Activated CD4-positive, alpha-beta T cell treated with anti-CD3 and anti-CD28 coated beads, Interleukin-2, amount 50 U/mL, for 4 hours (primary cell): ENCODE measurements at places on chromosomes 11 and 22.

GRCh38 chr11:3642071-3642951 lies 519 bp upstream of the ART5 start:
- DNase-seq = peak; percentile 76

GRCh38 chr11:92558323-92558722 lies 333.7 kb downstream of the FAT3 start:
- DNase-seq = no peak

DNA sequence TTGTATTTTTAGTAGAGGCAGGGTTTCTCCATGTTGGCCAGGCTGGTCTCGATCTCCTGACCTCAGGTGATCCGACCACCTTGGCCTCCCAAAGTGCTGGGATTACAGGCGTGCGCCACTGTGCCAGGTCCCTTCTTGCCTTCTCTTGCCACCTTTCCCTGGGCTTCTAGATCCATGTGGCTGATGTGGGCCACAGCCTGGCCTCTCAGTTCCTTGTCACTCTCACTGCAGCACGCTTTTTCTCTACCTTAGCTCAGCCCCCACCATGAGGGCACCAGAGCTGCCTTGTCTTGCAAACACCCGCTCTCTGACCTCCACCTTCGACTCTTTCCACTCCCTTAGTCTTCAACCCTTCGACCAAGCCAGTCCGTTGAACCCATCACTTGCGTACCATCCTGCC lies 7.5 kb downstream of the CAPN1 start:
- no peak for DNase-seq

GRCh38 chr11:83671289-83671688 lies 385.1 kb upstream of the CCDC90B start:
- no peak for DNase-seq

GRCh38 chr11:44899959-44900358 lies 50.7 kb downstream of the TP53I11 start:
- peak; percentile 8 for DNase-seq

DNA sequence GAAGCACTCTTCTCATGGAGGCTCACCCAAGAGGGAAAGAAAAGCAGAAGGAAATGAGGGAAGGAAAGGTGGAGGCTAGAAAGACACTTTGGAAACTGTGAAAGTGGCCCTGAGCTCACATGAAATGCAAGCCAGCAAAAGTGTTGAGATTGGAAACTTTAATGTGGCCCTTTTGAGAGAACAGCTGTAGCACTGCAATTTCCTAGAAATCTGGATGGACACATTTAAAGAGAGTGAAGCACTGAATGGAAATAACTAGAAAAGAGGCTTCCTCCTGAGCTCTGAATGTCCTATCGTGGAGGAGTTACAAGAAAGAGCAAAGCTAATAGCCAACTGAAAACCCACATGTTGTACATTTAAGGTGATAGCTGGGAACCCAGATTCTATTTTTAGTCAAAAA lies 56.0 kb downstream of the LIF start:
- DNase-seq = no peak

DNA sequence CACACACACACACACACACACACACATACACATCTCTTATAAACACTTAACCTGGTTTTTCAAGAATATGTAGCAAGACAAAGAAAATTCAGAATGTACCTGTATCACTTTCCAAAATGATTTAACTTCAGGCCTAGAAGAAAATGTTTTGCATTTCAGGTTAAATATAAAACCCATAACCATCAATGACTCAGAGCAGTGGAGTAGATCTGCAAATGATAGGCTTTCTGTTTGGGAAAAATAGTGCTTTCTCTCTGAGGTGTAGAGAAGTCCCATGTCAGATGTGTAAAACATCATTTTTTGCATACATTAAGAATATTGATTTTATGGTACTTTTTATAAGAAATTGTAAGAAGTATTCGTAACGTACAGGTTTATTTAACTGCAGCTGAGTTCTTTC lies 116.9 kb downstream of the STK33 start:
- no peak for DNase-seq

- DNase-seq = no peak
Measured at GRCh38 chr11:133844217-133844616, 1.1 kb downstream of the SPATA19 start.

GRCh38 chr11:11735586-11735985 lies 106.2 kb upstream of the USP47 start:
- no peak for DNase-seq

GRCh38 chr22:21894799-21895198 lies 27.4 kb upstream of the MAPK1 start:
- no peak for DNase-seq

- no peak for DNase-seq
Measured at GRCh38 chr22:41935015-41935351, 8.4 kb upstream of the TNFRSF13C start.

GRCh38 chr11:116517584-116517983 lies 255.2 kb downstream of the BUD13 start:
- no peak for DNase-seq

DNA sequence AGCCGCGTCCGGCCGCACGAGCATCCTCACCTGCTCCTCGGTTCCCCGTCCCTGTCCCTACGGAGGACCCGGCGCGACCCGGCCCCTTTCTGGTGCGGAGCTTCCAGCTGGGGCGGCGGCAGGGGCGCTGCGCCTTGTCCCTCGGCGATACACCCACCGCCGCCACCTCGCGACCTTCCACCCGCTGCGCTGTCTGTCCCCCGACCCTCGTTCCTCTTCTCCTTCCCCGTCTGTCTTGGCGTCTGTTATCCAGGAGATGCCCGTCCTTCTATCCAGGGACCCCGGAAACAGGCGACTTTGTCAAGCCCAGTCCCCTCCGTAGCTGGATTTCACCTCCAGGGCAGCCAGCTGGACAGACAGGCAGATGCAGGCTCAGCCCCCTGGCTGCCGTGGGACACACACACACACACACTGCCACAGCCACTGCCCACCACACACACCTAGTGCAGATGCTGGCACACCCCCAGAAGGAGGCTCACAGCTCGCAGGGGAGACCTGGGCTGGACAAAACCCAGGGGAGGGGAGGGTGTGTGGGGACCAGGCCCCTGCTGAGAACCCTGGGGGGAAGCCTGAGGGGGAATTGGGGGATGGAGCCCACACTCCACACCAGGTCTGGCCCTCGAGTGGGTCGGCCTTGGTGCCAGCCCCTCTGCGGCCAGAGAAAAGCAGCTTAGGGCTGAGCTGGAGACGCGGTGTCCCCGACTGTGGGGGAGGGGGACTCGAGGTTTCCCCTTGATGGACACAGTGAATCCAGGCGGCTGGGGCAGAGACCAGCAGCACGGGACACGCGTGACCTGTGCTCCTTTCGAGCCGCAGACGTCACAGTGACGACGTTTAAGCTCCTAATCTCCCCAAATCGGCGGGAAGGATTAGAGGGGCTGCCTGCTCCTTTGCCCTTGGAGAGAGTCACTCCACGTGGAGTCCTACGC lies 788 bp downstream of the DRD4 start:
- DNase-seq = no peak

GRCh38 chr11:132785878-132786277 lies 746.4 kb downstream of the OPCML start:
- no peak for DNase-seq

DNA sequence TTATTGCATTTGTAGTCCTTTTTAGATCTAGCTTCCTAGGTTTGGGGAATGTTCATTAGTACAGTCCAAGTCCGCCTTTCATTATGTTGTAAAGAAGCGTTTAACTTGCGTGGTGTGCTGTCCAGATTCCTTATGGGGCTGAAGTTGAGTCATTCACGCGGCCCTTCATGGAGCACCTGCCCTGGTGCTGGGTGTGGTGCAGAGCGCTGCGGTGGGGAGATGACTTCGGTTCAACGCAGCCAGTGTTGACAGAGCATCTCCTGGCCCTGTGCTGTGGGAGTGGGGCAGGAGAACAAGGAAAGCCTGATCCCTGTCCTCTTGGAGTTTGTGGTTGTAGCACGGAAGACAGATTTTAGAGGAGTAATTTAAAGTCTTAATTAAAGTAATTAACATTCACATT lies 152.0 kb downstream of the TBC1D22A start:
- DNase-seq = no peak

- DNase-seq = no peak
Measured at GRCh38 chr11:84193706-84194105, 907.5 kb upstream of the CCDC90B start.

GRCh38 chr22:28125799-28126198 lies 206.7 kb upstream of the PITPNB start:
- no peak for DNase-seq

GRCh38 chr11:87323899-87324298 lies 286.2 kb downstream of the TMEM135 start:
- DNase-seq = no peak

GRCh38 chr11:71302911-71303310 lies 50.5 kb upstream of the SHANK2 start:
- no peak for DNase-seq

DNA sequence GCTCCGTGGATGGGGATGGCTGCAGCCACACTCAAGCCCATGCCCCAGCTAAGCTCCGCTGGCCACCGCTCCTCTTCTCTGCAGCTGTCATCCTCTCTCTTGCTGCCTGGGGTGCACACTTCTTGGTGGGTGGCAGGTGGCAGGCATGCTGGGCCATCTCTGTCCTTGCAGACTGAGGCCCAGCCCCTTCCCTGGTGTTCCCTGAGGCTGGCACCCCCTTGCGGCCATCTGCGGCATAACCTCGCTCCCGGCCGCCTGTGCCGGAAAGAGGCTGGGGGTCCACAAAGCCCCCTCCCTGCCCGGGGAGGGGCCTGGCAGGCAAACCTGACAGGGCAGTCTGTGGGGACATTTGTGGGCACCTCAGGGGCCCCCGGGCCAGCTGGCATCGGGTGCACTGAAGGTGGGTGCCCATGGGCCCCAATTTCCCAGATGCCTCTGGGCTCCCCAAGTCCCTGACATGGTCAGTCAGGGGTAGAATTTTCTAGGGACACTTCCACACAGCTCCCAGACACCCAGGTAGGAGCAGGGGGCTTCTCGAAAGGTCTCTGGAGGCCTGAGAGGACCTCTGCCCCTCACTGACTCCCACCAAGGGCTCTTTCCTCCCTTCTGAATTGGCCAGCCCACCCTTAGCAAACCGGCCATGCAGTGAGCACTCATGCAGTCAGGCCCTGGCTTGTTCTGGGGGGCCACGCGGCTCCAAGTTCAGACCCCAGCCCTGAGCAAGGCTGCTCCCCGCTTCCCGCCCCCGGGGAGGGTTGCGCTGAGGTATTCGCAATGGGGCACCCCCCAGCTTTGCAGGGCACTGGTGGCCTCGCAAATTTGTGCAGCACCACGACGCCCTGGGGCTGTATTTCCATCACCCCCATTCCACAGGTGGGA lies 23.5 kb upstream of the TH start:
- peak; percentile 37 for DNase-seq

- no peak for DNase-seq
Measured at GRCh38 chr11:47571895-47572294, 6.5 kb downstream of the PTPMT1 start.

DNA sequence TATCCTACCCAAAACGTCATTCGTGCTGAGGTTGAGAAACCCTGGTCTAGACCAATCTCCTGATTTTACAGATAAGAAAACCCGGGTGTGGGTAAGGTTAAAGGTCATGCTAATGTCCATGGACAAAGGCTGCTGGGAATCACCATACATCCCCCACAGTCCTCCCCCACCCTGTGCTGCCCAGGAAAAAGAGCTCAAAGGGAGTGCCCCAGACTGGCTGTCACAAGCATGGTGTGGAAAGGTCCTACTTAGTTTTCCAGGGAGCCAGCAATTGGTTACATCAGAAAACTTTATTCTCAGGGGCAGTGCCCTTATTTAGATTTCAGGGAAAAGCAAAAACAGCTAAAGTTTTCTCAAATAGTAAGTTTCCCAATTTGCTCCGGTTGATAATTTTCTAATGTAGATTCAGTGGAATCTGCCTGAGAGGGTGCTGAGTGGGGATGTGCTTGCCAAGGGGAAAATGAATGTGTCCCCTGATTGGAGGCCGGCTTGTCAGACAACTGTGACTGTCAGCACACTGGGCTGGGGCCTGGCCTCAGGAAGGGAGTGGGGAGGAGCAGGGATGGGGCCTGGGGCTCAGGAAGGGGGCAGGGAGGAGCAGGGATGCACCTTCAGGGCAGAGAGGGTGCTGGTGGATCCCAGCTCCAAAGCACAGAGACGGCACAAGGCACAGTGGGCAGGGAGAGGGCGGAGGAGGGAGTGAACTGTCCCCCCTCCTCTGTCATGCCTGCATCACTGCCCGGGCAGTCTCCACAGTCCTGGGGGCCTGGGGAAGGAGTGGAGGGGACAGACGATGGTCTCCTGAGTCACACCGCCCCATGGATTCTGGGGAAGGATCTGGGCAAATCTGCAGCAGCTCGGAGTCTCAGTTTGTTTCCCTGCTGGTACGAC lies 263.6 kb downstream of the KIRREL3 start:
- DNase-seq = no peak
